ENCODE measurements at places on chromosomes 5 and 9. TPM values are rescaled to one million over a fixed set of nuclear protein-coding genes. Genes with fewer than 3 reads are reported as not detected.

KCNIP1 gene
- 0.76 TPM for total RNA-seq

MRPS27 gene
- total RNA-seq, result 45.9 TPM

LHX2 gene
- not detected for total RNA-seq

SPATA9 gene
- not detected for total RNA-seq

CD274 gene
- total RNA-seq, result 15.5 TPM

SVEP1 gene
- total RNA-seq, result 0.05 TPM

C1QTNF2 gene
- total RNA-seq, result 0.06 TPM

CDC25C gene
- total RNA-seq, result 2.9 TPM

TRIP13 gene
- 15.8 TPM for total RNA-seq

PKD2L2 gene
- total RNA-seq, result not detected

CCDC171 gene
- 0.58 TPM for total RNA-seq

DNA sequence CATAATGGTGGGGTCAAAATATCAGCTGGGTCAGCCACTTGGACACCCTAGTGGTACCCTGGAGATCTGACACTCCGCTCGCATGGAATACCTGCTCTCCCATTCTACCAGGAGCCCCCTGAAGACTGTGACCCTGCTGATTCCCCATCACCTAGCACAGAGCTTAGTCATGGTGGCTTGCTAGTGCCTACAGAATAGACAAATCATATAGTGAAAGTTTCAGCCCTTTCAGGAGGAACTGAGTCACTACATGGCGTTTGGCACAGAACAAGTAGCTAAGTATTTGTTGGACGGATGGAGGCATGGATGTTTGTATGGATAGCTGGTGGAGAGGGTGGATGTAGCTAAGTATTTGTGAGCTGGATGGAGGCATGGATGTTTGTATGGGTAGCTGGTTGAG lies 65.3 kb downstream of the LMX1B start:
- DNase-seq, result no peak

GRCh38 chr9:128503870-128504269 lies 649 bp upstream of the GLE1 start:
- no peak for DNase-seq

- DNase-seq, result no peak
Measured at GRCh38 chr5:27830546-27830945, 792.2 kb upstream of the CDH9 start.

- no peak for DNase-seq
Measured at GRCh38 chr5:150391064-150391834, 21.5 kb downstream of the CD74 start.

GRCh38 chr5:180291234-180291940 lies 496 bp downstream of the MAPK9 start:
- no peak for DNase-seq

DNA sequence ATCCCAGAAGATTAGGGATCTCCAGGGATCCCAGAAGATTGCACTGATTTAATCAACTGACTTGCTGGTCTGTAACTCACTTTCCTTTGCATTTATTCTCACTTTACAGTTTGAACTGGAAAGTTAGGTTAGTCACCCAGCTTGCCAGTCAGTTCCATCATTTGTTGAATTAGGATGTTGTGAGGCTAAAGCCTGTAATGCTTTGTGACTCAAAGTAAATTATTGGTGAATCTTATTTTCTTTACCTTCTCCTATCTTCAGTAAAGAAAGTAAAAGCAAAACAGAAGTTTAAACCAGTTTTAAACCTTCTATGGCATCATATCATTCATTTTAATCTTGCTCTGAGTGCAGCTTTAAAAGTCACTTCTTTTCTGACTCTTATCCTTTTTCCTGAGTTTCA lies 85.8 kb downstream of the SLC44A1 start:
- DNase-seq, result no peak

DNA sequence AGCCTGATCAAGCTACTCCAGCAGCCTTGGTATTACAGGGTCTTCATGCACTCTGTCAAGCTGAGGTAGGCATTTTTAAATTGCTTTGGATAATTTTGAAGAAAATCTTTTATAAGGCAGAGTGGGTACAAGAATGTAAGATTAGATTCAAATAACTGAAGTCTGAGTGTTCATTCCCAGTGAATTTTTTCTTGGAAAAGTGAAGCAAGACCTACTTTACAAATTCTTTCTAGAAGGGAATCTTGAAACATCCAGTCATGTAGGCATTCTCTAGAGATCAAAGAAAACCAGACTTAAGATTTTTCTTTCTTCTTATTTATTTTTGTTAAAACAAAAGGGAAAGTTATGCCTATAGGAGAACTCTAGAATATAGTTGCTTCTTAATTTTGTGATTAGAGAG lies 139.0 kb downstream of the FOCAD start:
- no peak for DNase-seq

DNA sequence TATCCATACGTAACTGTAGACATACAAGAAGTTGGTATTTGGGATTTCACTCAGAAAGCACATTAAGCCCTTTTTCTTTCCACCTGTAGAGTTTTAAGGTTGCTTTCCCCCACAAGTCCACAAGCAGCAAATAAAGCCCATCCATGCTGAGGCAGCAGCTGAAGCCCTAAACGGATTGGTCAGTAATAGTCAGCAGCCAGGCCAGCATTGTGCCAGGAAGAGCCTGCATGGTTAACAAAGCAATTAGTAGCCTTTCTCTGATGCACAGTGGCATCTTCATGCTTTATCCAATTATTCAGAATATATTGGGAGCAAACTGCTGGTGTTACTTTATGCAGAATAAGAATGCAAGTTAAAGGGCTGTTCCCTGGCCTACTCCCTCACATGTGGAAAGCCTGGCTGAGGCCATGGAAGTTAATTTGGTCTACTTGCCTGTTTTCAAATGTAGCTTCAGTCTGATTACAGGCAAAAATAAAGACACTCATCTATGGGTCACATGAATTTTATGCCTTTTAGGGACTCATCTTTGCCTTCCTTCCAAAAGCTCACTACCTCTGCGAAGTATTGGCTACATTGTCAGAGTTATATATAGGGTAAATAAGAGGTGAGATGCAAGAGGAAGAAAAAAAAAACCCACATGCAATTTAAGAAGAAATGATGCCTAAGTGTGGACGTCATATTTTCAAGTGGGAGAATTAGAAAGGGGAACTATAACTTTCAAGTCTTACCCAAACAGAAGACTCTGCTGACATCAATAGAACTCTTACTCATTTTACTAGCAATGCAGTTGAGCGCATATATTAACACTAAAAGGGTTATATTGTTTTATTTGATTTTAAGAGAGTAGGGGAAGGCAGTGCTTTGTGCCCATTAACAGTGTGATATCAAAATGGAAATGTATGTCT lies 15.9 kb downstream of the EBF1 start:
- no peak for DNase-seq

DNA sequence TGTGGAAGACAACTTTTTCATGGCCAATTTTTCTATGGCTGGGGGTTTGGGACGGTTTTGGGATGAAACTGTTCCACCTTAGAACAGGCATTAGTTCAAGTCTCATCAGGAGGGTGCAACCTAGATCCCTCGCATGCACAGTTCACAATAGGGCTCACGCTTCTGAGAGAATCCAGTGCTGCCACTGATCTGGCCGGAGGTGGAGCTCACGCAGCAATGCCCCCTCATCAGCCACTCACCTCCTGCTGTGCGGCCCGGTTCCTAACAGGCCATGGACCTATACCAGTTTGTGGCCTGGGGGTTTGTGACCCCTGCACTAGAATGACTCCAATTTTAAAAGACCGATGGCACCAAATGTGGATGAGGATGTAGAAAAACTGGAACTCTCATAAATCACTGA lies 127.2 kb upstream of the IER5L start:
- no peak for DNase-seq

GRCh38 chr5:169895926-169896325 lies 84.4 kb downstream of the INSYN2B start:
- DNase-seq, result no peak

DNA sequence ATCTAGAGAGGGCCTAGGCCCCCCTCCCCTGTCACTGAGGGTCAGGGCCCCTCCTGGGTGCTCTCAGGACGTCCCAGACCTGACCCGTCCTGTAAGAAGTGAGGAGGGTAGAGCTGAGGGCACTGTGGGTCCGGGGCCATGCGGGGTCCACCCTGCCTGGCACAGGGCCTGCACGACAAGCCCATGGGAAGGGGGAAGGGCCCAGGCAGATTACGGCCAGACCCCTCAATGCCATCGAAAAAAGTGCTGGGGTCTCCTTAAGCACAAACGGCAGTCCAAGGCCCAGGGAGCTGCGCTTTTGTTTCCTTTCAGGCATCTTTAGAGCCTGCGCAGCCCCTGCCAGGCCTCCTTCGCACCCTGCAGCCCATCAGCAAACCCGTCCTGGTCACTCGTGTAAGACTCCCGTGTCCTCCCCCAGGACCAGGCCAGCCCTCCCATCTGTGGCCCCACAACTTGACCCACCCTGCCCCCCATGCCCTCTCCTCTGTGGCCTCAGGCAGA lies 4.4 kb upstream of the EXOC3 start:
- no peak for DNase-seq

- no peak for DNase-seq
Measured at GRCh38 chr9:95018099-95018936, 291.8 kb downstream of the AOPEP start.

DNA sequence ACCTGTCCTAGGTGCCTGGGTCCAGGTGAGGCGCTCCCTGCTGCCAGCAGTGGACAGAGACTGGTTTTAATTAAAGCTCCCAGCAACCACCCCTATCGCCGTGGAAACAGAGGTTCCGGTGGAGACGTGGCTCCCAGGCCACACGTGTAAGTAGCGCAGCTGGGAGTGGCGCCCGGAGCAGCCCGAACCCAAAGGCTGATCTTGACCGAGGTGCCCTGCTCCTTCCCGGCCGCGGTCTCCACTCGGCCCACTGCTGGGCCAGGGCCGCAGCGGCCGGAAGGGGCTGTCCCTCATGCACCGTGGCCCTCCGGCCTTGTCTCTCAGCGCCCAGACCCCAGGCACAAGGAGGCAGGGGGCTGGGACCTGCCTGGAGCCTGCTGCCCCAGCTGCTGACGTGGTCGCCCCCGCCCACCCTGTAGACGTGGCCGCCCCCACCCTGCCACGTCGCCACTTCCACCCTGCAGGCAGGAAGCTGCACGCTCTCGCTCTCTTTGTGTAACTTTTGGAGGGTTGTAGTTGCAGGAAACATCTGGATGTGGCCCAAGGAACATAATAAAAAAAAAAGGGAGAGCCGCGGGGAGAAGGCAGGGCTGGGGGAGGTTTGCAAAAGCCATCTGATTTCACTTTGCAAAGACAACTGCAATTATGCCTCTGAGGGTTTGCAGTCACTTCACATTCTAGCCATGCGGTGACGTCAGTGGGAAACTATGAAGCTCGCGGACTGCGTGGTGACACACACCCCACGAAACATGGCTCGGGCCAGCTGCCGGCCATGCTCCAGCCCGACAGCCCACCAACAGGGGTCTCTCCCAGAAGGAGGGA lies 129.9 kb downstream of the RXRA start:
- DNase-seq, result peak; percentile 91

DNA sequence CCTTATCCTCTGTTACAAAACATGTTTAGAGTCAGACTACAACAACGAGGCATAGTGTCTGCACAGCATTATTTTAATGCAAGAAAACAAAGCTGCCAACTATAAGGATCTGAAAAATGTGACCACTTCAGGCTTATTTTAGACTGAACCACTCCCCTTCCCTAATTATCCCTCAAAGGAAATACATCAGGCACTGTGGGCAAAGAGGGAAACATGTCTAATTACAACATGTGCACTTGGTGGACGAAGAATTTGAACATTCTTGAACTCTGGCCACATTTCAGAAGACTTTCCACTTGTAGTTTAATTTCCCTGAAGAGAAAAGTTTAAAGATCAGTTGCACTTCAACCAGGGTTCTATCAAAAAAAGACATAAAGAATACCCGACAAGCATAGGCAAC lies 3.8 kb downstream of the MTMR12 start:
- DNase-seq, result no peak

DNA sequence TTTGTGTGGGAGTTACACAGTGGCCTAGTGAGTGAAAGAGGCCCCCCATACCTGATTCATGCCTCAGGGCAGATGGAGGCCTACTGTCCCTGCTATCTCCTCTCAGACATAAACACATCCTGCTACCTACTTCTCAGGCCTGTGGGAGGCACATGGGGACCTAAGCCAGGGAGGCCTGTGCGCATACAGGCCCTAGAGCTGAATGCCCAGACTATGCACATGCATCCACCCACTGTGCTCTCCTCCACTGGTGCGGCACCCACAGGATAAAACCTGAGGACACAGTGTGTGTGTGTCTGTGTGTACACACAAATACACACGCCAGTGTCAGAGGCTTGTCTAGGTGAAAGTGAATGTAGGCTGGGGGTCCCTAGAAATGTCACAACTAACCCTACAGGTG lies 1.4 kb downstream of the PAX5 start:
- DNase-seq, result no peak

DNA sequence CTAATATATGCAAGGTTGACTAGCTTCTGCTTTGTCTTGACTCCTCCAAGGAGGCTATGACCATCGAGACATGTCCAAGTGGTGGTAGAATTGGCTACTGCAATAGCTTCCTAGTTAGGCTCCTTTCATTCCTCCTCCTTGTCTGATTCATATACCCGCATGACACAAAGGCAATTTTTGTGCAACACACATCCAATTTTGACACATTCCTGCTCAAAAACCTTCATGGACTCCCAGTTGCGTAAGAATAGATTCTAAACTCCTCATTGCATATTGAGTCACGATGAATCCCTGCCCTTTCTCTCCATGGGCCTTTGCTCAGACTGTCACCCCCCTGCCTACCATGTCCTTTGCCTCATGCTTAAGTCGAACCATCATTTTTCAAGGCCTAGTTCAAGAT lies 344.5 kb downstream of the ACTL7B start:
- DNase-seq, result no peak

- DNase-seq, result no peak
Measured at GRCh38 chr5:136001466-136001981, 27.3 kb upstream of the TGFBI start.

- DNase-seq, result no peak
Measured at GRCh38 chr5:169354263-169354662, 53.3 kb upstream of the SLIT3 start.

DNA sequence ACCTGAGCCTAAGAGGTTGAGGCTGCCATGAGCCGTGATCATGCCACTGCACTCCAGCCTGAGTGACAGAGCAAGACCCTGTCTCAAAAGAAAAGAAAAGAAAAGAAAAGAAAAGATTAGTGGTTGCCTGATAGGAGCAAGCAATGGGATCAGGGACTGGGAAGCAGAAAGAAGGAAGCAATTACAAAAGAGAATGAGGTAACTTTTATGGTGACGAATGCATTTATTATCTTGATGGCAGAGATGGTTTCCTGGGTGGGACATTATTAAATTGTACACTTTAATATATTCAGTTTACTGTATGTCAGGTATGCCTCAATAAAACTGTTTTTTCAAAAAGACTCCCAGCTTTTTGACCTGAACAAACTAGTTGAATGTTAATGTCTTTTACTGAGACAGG lies 7.5 kb upstream of the PFDN1 start:
- no peak for DNase-seq

- no peak for DNase-seq
Measured at GRCh38 chr5:174751154-174752000, 27.0 kb downstream of the MSX2 start.

DNA sequence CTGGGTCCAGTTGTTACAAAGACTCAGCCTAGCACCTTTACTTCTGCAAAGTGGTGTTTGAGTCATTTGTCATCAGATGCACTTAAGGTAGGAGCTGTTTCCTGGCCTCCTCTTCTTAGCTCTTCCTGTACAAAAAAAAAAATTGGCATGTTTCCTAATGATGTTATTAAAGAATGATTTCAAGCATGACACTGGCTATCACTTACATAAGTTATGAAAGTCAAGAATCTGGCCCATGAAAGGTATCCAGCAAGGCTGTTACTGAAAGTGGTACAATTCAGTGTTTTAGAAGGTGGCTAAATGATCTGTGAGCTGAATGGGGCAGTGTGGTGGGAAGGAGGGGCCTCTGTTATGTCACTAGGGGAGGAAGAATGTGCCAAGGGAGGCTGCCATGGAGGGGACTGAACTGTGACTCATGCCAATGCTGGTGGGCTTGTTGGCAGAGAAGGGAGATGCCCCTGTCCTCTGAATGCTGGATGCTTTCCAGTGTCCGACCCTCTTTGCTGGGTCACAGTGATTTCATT lies 175.1 kb upstream of the MAP1B start:
- no peak for DNase-seq

All from glomerular endothelial cell (primary cell).